Activated CD4-positive, alpha-beta T cell treated with anti-CD3 and anti-CD28 coated beads, Interleukin-2, amount 10 ng/mL, durations not matched to agents 24 days and 14 days (primary cell): ENCODE measurements at places on chromosomes 2 and 18.

- no peak for DNase-seq
Measured at GRCh38 chr2:211159972-211160371, 603.6 kb downstream of the CPS1 start.

GRCh38 chr18:21490748-21491147, 109.8 kb downstream of the ESCO1 start:
- DNase-seq, result no peak

DNA sequence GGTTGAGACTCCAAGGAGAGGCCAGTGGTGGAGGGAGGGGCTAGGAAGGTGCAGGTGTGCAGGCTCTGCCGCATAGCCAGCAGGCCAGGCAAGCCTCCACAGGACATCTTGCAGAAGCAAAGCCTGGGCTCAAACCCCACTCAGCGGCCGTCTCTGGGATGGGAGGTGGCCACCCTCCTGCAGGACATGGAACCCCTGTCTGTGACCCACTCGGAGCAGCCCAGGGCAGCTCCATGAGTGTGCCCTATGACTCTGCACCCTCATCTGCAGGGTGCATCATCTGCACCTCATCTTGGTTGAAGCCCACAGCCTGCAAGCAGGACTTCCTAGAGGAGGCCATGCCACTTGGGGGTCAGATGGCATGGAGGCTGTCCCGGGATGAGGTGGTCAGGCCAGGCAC, 46.3 kb downstream of the GPC1 start:
- no peak for DNase-seq

DNA sequence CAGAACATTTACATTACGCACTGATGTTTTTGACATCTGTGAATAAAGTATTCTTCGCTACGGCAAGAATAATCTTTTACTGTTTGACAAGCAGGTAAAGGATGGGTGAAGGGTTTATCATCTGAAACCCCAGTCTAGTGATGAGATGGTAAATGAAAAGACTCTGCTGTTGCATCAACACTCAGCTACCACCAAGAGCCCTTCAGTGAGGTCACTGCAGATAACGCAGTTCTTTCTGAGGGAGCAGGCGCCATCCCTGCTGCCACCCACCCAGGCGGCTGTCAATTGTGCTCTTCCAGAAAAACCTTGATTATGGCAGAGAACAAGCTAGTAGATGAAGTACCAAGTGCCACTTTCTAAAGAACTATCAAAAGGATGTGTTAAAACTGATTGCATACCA, 58.7 kb downstream of the ABCG8 start:
- DNase-seq, result no peak

- DNase-seq, result no peak
Measured at GRCh38 chr18:25340762-25341161, 11.2 kb downstream of the ZNF521 start.

DNA sequence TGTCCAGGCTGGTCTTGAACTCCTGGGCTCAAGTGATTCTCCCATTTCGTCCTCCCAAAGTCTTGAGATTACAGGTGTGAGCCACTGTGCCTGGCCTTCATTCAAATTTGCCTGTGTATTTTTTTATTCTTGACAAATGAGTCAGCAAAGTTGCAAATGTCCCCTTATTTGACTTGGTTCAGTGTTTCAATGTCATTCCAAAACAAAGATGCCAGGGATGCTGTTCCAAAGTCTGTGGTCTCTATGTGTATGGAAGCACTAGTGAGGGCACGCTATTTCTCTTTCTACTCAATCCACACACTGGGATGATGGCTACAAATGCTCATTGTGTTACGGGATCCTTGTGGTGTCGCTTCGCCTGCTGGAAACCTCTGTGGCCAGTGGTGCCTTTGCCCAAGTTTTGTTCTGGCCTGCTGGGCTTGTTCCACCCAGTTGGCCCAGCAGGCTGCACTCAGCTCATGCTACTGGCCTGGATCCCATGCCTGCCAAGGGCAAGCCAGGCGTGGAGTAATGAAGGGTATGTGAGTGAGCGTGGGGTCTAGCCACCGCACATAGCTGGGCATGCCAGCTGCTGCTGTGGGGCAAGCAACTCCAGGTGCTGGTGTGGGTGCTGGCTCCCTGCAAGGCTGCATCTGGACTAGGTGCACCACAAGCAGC, 35.6 kb downstream of the FBXO48 start:
- peak; percentile 49 for DNase-seq
